ENCODE measurements at places on chromosomes 2 and 18. TPM values are rescaled to one million over a fixed set of nuclear protein-coding genes. Genes with fewer than 3 reads are reported as not detected.

Gene CUL3
- 66.6 TPM for total RNA-seq

Gene NEB
- total RNA-seq, result 2.3 TPM

Gene CCDC74A
- 4.8 TPM for total RNA-seq

Gene LRP1B
- total RNA-seq, result not detected

Gene FAP
- 10.3 TPM for total RNA-seq

Gene SERPINB10
- not detected for total RNA-seq

Gene ZNF804A
- not detected for total RNA-seq

Gene DHRS9
- total RNA-seq, result not detected

Gene ZNF396
- 1.5 TPM for total RNA-seq

Gene SCG2
- total RNA-seq, result 7.3 TPM

Gene STON1
- total RNA-seq, result 0.33 TPM

Gene INO80C
- total RNA-seq, result 5.0 TPM

Gene LBX2
- 4.1 TPM for total RNA-seq

Gene CFAP65
- under 0.01 TPM for total RNA-seq

Gene M1AP
- total RNA-seq, result not detected

Gene EFHD1
- total RNA-seq, result 2.9 TPM

Gene CXCR1
- not detected for total RNA-seq

Gene PRADC1
- total RNA-seq, result 15.7 TPM

Gene ATP8B1
- 1.9 TPM for total RNA-seq

Gene USP40
- 31.5 TPM for total RNA-seq

Gene ST6GAL2
- not detected for total RNA-seq

Gene LBH
- total RNA-seq, result 18.4 TPM

Gene HRH4
- not detected for total RNA-seq

Gene DPP4
- 176 TPM for total RNA-seq

Gene KHK
- total RNA-seq, result 3.7 TPM

Gene TSPYL6
- total RNA-seq, result not detected

Gene GCC2
- 37.4 TPM for total RNA-seq

Gene SRD5A2
- total RNA-seq, result under 0.01 TPM

Gene DCDC2C
- not detected for total RNA-seq

Gene SLC39A6
- 502 TPM for total RNA-seq

Gene ELOA2
- total RNA-seq, result not detected

Gene TMEM178A
- total RNA-seq, result not detected

Gene PECR
- 54.9 TPM for total RNA-seq

Gene YES1
- total RNA-seq, result 46.1 TPM

Gene FOXD4L1
- total RNA-seq, result not detected

Gene C2orf80
- total RNA-seq, result not detected

Gene NYAP2
- total RNA-seq, result not detected

Gene SLC11A1
- total RNA-seq, result 0.36 TPM

Gene STAT1
- 555 TPM for total RNA-seq

Gene LONRF2
- under 0.01 TPM for total RNA-seq

Gene CTLA4
- total RNA-seq, result 11.0 TPM

Gene SCYGR7
- not detected for total RNA-seq
